ENCODE measurements at places on chromosomes 13 and 19.
A peak's percentile ranks its signal among the peaks of the same experiment; 100 is the strongest.

GRCh38 chr19:15934332-15935078 lies at the start of gene CYP4F11:
CYP4F11 (minus strand) TSS chr19:15934529; CDS start chr19:15934408, 121 bp downstream.
- DNase-seq, result no peak

GRCh38 chr19:7799640-7800355 lies 30.2 kb upstream of the EVI5L start:
- peak; percentile 95 for DNase-seq

- DNase-seq, result no peak
These were observed 1228.3 kb upstream of the PCDH20 start for GRCh38 chr13:62643799-62644524.

DNA sequence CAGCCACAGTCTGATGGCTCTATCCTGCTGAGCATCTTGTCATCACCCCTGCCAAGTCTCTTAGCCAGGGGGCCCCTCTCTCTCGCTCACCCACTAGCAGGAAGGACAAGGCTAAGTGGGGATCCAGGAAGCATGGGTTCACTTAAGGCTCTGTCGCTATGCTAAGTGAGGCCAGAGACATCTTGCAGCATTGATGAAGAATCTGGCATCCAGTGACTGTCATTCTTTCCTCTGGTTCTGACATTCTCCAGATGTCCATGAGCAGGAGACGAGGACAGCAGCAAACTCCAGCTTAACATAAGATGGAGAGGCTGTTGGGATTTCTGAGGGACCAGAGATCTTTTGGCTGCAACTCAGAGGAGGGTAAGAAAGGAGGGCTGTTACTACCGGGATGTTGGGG lies 230.2 kb downstream of the TSHZ3 start:
- no peak for DNase-seq

- no peak for DNase-seq
These were observed 573 bp upstream of the ZNF614 start for GRCh38 chr19:52028780-52029123.

- DNase-seq, result peak; percentile 94
These were observed 37.6 kb upstream of the NANOS3 start for GRCh38 chr19:13839130-13839937.

- peak; percentile 82 for DNase-seq
These were observed 9.4 kb downstream of the HRC start for GRCh38 chr19:49145573-49146407.

GRCh38 chr19:5037936-5038335 lies 69.0 kb downstream of the KDM4B start:
- DNase-seq, result no peak

- no peak for DNase-seq
These were observed 2.8 kb downstream of the ACP5 start for GRCh38 chr19:11574689-11575088.

- no peak for DNase-seq
These were observed 10.0 kb upstream of the OR10H2 start for GRCh38 chr19:15717809-15718208.

DNA sequence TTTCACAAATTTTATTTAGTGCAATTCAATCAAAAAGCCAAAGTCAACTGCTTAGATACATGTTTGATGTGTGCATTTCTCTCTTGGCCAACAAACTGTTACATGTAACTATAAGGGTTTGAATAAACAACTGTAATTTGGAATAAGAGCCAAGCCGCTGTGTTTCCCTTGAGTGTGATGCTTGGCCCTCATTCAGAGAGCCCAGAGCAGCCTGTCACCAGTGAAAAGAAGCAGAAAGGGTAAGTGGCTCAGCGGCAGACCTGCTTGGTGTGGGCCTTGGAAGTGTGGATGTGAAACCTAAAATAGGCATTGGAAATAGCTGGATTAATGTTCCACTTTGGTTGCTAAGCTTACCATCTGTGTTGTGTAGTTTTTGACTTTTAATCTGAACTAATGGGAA lies 924.6 kb downstream of the OLFM4 start:
- no peak for DNase-seq

DNA sequence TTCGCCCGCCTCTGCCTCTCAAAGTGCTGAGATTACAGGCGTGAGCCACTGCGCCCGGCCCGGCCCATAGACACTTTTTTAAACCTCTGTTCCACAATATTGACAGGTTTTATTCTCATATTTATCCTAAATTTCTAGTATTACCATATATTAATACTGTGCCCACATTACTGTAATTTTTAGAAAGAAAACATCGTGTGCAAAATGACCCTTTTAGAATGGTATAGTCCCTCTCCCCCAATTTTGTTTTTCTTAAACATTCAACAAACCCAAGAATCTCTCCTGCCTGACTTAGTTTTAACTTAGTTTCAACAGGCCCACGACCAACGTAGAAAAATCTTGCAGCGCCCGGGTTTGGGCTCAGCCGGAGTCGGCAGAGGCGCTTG lies 9.1 kb downstream of the CDX2 start:
- no peak for DNase-seq

- DNase-seq, result no peak
These were observed 89.9 kb downstream of the UBL3 start for GRCh38 chr13:29760544-29760943.

DNA sequence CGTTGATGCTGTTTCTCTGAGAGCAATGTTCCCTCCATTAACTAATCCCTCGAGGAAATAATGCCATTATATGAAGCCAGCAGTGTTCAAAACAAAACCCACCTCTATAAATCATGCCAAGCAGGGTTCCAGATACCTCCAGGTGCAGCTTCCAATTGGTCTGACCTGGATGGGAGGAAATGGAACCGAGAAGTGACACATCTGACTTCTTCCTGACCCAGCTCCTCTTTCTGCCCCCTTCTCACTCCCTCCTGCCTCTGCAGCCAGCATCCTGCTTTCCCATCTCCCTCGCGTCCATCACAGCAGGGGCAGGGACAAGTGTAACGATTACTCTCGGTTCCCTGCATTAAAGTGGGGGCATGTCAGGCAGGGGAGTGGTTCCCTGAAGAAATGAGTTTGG lies 37.5 kb downstream of the HSPH1 start:
- no peak for DNase-seq

DNA sequence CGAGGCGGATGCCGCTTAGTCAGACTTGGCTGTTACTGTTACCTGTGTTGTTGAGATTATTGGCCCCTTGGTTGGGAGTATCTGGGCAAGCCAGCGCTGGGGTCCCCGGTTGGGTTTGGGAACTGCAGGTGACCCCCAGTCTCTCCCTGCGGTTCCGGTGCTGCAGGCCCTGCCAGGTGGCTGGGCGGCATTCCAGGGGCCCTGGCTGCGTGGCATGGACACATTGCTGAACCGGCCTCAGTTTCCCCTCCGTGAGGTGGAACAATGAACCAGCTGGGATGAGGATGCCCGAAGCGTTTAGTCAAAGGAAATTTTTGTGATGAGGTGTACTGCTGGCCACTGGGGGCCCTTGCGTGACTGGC lies 538 bp downstream of the B3GNT3 start:
- no peak for DNase-seq

DNA sequence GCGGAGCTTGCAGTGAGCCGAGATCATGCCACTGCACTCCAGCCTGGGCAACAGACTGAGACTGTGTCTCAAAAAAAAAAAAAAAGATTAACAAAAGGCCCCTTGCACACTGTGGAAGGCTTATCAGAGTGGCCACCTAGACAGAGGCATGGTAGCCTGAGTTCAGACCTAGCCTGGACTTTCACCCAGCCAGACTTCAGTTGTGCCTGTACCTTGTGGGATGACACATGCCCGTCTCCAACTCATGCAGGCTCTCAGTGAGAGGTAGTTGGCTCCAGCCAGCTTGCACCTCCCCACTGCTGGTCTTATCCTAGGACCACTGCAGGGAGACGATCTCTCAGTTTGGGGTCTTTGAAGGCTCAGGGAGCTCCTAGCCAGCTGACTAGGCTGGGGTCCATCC lies 52.2 kb downstream of the GATAD2A start:
- DNase-seq, result no peak

DNA sequence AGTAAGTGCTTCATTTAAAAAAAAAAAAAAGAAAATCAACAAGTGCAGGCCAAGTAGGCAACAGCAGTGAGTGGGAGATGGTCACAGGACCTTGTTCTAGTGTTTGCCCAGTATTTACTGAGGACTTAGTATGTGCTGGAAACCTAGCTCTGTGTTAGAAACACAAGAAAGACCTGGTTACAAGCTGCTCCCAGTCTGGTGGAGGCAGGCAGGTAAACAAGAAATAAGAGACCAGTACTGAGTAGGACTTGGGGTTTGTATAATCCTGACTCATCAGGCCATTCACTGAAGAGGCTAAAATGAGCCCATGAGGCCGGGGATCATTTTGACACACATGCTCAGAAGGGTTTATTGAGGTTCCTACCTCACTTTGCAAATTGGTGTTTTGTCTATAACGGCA lies 21.5 kb upstream of the SERPINE3 start:
- no peak for DNase-seq

Data from adipocyte (in vitro differentiated cells).